ENCODE measurements at places on chromosomes 16 and 17.

DNA sequence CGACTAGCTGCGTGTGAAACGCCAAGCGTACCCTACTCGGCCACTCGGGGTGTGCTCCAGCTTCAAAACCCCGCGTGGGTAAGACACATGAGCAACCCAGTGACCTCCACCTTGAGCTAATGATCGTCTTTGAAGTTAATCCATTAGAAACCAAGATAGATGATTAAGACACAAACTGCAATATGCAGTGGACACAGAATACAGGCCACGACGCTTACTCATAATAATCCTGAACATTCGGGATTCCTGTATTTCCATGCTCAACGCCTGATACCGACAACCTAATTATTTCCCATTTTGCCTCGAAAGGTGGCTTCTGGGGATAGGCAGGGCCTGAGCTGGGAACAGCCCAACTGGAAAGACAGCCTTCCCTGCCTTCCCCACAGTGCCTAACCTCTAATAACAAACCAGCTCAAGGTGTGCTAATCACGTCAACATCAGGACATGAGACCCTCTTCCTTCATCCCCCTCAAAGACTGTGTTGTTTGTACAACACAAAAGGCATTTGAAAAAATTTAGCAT is 504 bp upstream of the COPRS start:
- no peak for DNase-seq

GRCh38 chr17:66567234-66568170 is 265.1 kb downstream of the PRKCA start:
- DNase-seq = no peak

GRCh38 chr16:81798311-81799137 is 19.4 kb downstream of the PLCG2 start:
- no peak for DNase-seq

GRCh38 chr16:89395150-89396142 is 94.9 kb downstream of the ANKRD11 start:
- DNase-seq = no peak

DNA sequence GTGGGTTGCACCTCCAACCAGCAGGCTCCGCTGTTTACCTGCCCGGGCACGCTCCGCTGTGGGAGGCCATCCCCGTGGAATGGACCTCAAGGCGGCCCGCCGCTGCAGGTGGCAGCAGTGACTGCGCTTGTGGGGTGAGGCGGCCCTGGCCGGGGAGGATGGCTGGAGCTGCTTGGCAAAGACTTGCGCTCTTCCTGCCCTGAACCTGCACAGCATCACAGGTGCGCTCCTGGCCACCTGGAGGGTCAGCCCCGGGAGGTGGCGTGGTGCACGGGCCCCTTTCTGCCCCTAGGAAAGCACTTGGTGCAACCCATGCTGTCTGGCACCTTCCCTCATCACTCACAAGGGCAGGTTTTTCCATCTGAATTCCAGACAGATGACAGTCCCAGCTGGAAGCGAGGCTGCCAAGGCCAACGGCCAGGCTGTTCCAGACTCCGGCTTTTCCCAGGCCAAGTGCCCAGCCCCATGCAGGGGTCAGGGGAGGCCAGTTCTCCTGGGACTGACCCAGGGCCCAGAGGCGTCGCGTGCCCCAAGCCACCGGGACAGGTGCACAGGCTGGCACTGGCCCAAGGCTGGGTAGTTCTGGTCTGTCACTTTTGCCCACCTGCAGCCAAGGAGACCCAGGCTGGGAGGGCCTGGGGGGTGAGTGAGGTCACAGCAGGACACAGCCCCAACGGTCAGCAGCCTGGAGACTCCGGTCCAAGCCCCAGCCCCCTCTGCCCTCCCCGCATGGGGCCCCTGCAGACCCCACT is 13.3 kb downstream of the UTS2R start:
- DNase-seq = peak; percentile 75

DNA sequence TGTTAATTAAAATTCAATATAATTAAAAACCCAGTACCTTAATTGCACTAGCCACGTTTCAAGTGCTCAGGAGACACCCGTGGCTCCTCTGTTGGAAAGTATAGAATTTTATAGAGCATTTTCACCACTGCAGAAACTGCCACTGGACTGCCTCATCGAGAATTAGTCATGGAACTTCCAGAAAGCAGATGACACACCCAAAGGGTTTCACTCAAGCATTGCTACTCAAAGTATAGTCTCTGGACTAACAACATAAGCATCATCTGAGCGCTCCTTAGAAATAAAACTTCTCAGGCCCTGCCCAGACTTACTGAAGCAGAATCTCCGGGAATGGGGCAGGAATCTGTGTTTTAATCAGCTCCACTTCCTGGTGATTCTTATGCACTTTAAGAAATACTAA is 63.5 kb upstream of the GPR139 start:
- DNase-seq = no peak

- no peak for DNase-seq
Observed at GRCh38 chr17:78601577-78602190, 24.5 kb upstream of the DNAH17 start.

- no peak for DNase-seq
Observed at GRCh38 chr17:38657824-38658740, 16.7 kb downstream of the EPOP start.

DNA sequence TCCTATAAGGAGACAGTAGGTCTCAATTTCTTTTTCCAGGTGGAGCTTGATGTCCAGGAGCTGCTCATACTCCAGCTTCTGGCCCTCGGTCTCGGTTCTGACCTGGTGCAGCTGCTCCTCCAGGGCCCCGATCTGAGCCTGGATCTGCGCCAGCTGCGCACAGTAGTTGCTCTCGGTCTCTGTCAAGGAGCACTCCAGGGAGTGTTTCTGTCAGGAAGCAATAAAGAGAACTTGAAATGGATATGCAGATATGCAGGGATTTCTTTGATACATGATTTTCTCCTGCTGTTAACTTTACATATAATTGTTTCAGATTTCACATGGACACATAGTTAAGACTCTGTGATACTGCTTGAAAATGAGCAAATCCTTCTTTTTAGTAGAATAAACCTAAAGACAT is 4.7 kb downstream of the KRT25 start:
- DNase-seq = no peak
